ENCODE measurements at places on chromosomes 3 and 15.

- no peak for DNase-seq
Observed at GRCh38 chr15:61050844-61051568, 178.1 kb downstream of the RORA start.

- no peak for DNase-seq
Observed at GRCh38 chr3:134757549-134758069, 37.5 kb upstream of the EPHB1 start.

- no peak for DNase-seq
Observed at GRCh38 chr15:93610944-93611343, 521.9 kb upstream of the RGMA start.

DNA sequence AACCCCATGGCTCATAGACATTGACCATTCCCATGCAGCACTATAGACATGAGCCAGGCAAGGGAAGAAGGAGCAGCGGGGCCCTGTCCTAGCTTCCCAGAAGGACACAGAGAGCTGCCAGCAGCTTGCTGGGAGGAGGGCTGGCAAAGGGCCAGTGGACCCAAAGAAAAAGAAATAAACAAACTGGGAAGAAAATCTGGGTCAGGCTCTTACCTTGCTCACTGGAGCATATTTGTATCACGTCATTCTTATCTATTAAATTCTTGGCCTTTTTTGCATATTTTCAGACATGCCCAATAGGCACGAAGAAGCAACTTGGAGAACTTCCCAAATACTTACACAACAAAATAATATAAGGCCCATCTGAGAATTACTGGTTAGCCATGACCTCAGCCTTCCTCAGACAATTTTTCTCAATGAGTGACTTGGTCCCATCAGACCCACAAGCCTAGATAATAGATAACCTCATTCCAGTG lies 28.4 kb downstream of the RASGRP1 start:
- DNase-seq: no peak

GRCh38 chr3:132231633-132232032 lies 85.6 kb upstream of the ACP3 start:
- DNase-seq: no peak

GRCh38 chr3:31755926-31756658 lies 223.4 kb downstream of the STT3B start:
- no peak for DNase-seq
